Stimulated activated effector memory CD8-positive, alpha-beta T cell treated with anti-CD3 and anti-CD28 coated beads, Interleukin-12 subunit alpha, Interleukin-12 subunit beta, amount 100 ng/mL, for 72 hours (primary cell): ENCODE measurements at places on chromosomes 3 and 15.

GRCh38 chr3:144429719-144430121 lies 458.1 kb downstream of the DIPK2A start:
- no peak for DNase-seq

DNA sequence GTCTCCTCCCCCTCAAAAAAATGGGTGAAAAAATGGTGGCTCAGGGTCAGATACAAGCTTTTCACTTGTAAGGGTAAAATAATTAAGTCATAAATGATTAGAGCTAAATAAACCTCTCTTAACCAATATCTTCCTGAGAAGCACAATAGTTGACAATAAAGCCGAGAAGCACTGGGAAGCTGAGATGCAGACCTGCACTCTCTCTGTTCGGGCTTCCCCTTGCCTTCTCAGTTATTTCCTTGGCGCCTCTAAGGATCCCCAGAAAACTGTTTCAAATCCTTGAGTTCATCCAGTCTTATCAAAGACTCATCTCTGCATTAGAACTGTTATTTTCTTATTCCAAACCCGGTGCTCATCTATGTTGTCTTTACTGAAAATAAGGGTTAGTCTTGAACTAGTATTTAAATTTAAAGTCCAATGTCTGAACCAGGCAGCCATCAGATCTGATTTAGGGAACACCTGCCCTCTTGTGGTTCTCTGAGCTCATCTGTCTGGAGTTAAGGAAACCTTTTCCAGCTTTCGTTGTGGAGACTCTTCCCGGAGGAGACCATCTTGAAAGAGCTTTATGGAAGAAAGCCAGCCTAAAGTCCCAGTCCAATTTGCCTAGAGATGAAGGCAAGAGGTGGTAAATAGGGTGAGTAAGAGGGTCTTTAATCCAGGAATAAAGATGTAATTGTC lies 256.4 kb upstream of the MCTP2 start:
- DNase-seq, result no peak

DNA sequence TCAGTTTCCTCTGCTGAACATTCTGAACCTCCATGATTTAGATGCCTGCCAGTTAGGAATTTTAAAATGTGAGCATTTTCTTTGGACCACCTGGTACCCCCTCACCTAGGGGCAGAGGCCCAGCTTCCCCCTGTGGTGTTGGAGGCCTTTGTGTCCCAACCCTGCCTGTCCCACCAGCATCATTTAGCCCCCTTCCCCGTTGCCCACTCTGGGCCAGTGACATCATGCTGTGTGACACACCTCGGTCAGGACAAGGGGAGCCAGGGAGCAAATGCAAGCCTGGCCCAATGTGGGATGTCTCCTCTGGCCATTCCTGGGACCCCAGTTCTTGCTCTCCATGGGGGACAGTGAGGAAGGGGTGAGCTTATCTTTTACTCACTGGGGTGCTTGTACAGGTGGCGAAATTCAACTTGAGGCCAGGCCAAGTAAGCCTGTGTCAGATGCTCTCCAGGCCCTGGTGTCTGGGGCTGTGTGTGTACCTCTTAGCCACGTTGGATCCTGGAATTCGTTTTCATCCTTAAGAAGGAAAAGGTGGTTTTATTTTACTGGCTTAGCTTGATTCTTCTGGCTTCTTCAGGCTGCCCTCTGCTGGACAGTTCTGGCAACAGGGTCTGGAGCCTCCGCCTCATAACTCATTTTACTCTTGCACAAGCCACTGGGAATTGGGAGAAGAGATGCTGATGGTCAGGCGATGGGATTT lies 49.7 kb upstream of the MYZAP start:
- DNase-seq, result no peak

DNA sequence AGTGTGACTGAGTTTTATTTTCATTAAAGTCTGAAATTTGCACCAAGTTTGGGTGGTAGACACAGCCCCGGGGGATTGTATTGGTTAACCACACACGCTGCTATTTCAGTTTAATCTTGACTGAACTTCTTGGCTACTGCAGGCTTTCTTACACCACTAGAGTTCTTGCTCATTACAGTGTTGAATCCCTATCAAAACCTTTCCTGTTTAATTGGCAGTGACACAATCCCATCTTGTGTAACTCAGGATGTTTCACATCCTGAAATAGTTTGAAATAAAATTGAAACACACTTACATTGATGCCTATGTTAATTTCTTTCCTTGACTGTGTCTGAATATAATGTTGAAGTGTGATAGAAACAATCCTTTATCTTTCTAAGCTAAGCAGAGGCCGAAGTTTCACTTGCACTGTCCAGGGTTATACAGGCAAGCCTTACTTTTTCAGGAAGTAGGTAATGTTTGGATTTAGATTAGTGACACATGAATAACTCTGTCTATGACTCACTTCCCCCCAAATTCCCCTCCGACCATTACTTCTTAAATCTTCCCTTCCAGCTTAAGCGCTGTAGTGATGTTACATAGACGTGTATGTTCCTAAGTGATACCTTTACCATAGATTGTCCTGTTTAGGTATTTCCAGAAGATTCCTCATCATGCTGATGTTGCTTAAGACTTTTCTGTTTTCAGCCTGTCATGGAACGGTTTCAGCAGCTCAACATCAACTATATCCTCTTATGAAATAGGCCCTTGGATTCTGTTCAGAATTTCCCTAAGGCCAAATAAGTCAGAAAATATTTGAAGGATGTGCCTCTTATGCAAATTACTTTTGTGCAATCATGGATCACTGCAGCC lies 16.8 kb downstream of the ATG7 start:
- no peak for DNase-seq

GRCh38 chr3:142650001-142650693 lies 54.0 kb downstream of the PLS1 start:
- DNase-seq, result no peak

DNA sequence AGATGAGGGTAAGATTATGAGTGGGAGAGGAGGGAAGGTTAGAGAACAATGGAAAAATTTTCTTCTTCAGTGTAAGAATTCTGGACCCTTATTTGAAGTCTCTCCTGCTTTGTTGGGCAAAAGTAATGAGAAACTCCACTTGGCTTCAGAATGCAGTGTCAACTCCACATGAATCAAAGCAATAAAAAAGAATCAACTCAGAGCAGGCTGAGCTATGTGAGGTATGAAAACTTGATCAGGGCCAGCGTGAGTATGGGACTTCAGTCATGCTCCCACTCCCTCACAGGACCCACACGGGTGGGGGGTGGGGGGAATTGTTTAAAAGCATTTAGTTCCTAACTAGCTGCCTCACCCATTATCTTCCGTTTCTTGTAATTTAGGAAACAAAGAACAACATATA lies 502.2 kb downstream of the PDCD6IP start:
- no peak for DNase-seq

GRCh38 chr3:37968199-37968598 lies 22.4 kb upstream of the VILL start:
- DNase-seq, result no peak

DNA sequence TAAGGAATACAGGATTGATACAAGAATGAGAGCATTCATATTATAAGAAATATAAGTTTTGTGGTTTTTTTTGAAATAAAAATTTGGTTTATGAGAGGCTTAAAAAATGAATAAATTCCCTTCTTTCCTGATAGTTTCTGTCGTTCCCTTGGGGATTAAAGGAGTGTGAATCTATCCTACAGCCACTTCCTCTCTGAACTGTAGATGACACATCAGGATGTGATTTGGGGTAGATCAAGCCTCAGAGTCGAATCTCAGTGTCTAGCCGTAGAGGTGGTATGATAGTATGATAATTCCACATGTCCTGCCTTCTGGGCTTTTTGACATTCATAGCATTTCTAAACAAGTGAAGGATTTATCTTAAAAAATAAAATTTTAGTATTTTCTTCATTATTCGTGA lies 343.1 kb downstream of the LPP start:
- DNase-seq, result no peak

GRCh38 chr3:120048355-120049041 lies 45.7 kb downstream of the GSK3B start:
- no peak for DNase-seq

DNA sequence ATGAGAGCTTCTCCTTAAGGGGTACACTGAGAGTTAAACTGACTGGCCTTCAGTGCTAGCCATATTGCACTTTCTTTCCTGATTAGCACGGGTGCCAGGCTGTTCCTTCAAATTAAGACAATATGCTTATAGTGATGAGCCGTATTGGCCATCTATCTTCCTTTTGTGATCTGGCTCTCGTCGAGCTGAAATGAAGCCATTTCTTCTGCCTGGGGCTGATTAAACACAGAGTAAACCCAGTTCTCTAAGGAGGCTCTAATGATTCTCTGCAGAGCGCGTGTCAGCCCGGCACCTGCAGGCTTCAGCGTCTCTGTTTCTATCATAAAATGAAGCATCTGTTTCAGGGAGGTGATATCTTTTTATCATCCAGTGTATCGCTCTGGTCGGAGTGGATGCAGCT lies 107.5 kb upstream of the NR2F2 start:
- DNase-seq, result no peak
